ENCODE measurements at places on chromosomes 5 and 9.
A peak's percentile ranks its signal among the peaks of the same experiment; 100 is the strongest.

DNA sequence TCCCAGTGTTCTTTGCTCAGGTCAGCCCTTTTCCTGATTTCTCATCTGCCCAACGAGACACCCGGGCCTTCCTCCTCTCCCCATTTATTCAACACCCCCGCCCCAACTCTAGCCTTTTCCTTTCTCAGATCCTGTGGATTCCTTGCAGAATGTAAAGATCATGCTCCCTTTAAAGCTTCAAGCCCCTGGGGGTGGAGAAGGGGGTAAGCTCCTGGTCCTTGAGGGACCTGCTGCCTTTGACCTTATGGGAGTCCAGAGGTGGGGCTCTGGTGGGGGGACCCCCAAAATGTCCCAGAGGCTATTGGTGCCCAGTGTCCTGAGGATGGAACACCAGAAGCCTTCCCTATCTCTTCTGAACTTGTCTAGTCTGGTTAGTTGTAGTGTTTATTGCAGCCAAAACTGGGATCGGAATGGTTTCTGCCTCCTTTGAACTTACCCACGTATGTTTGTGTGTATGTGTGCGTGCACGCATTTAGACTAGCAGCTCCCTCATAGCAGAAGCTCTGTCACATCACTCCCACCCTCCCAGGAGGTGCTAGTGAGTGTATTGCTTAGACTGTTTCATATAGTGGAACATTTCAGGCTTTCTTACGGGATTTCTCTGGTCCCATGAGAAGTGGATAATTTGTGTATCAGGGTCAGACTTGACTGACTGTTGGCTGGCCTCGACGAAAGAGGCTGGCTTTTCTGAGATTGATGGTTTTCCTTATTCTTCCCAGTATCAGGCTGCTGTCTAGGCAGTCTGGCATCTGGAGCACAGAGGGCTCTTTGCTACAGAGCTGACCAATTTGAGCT lies 1.1 kb downstream of the GALNT10 start:
- DNase-seq, result no peak

DNA sequence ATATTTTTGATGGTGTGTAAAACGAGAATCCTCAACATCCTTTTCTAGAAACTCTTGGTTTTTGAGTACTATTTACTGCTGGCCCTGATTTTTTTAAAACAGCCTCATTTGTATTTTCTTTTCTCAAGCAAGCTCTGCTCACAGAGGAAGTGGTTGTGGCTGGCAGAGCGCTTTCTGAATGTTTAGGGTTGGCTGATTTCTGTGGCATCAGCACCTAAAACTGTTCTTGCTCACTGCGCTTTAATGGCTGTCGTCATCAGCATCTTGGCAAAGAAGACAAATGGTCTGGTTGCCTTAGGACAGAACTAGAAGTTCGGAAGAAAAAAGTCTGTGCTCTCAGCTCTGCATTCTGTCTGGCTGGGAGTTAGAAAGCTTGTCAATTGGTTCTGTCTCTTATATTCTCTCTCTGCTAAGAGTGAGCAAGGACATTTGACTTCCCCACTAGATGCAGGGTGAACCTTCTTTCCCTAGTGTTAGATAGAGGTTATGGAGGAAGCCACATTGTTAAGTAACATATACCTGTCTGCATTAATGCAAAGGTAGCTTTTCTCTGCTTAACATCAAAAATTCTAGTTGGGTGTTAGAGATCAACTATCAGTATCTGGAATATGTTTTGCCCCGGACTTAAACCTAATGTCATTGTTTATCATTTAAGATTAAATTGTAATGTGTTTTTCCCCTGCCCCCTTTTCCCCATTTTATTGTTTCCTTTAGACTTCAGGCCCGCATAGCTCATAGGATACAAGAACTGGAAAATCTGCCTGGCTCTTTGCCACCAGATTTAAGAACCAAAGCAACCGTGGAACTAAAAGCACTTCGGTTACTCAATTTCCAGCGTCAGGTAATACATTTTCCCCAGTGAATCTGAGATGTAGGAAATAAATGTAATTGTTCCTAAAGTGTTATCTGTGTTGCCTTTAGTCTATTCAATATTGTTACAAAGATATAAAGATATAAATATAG lies 39.0 kb downstream of the SMARCA2 start:
- DNase-seq, result peak; percentile 26

DNA sequence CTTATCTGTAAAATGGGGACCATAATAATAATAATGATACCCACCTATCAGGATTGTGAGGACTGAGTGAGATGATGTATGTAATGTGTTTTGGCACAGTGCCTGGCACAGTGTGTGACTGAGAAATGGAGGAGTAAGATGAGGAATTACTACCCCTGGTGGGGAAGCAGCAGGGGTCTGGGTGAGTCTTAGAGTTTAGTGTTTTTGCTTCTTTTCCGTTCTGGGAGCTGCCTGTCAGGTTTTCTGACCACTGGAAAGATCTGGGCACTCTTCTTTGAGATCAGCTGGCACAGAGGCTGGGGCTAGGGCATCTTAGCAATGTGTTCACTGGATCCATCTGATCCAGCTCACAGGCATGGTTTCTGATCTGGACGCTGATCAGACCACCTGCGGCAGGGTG lies 8.5 kb downstream of the LCP2 start:
- no peak for DNase-seq

GRCh38 chr9:32412440-32412839 lies 28.0 kb downstream of the ACO1 start:
- no peak for DNase-seq

GRCh38 chr5:74067748-74068541 lies 441.9 kb downstream of the ARHGEF28 start:
- no peak for DNase-seq

GRCh38 chr5:74310386-74310785 lies 330.1 kb downstream of the ENC1 start:
- DNase-seq, result no peak

DNA sequence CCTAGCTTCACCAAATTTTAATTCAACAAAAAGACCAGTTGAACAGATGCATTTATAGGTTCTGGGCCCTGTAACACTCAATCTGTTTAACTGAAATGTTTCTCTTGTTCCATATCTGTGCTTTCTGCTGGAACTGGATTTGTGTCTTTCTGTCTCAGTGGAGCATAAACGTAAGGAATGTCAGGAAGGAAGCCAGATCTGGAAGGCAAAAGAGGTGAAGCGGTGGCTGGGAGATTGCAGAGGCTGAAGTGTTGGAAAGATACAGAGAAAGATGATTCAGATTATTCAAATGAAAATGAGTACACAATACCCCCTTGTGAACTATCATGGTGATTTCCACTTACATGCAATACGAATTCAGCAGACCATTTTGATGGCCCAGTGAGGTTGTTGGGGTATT lies 406.8 kb downstream of the BRINP1 start:
- no peak for DNase-seq

DNA sequence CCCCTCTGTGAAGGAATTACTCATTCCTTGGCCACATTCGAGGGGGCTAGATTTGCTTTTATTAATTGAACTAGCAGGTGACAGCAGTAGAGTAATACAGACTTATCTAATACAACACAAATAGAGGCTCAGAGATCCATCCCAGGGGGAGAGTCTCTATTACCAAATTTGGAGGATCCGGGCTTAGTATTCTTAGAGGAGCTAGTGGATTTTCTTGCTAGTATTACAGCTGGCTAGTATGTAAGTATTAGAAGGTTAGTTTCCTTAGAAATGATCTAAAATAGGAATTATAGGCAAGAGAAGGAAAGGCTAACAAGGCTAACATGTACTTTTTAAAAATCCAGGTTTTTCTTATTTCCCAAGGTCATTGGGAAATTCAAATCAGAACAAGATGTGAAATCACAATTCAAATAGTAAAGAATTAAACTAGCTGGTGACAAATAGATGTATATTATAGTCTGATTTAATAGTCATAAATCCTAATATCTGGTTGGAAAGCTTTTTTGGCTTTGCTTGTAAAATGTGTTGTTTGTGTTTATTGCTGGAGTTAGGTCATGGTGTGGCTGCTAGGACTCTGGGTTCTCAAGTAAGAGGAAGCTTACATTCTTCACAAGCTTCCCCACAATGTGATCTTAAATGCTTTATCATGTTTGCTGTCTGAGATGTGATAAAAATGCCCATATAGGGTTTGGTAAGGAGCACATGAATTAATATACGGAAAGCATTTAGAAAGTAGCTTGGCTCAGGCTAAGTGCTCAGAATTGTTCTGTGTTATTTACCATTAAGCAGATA lies 160.4 kb upstream of the MPDZ start:
- DNase-seq, result no peak

DNA sequence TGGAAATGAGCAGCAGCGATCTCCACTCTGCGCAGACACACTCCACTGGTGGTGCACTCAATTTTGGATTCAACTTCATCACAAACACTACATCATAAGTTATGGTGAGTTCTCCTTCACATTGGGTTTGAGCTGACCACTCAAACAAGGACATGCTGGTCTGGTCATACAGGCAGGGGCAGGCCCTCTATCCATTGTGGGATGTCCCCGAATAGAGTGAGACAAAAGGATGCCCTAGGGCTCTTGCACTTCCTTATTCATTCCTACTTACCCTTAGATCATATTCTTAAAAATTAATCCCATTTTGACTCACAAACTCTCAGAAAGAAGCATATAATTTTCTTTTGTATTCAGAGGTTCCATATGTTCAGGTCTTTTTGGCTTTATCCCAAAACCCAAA lies 16.3 kb upstream of the PJA2 start:
- no peak for DNase-seq

GRCh38 chr5:159878988-159879471 lies 37.3 kb upstream of the ADRA1B start:
- DNase-seq, result no peak

GRCh38 chr5:41482173-41482572 lies 28.2 kb downstream of the PLCXD3 start:
- DNase-seq, result no peak

- no peak for DNase-seq
These were observed 36.5 kb upstream of the RASA1 start for GRCh38 chr5:87231037-87231808.

GRCh38 chr9:5958273-5958672 lies 57.2 kb downstream of the RANBP6 start:
- no peak for DNase-seq

- DNase-seq, result no peak
These were observed 9.2 kb upstream of the CFAP95 start for GRCh38 chr9:69811351-69811868.

GRCh38 chr5:81914696-81915095 lies 57.1 kb upstream of the ATG10 start:
- DNase-seq, result no peak

GRCh38 chr9:80649001-80649420 lies 1040.3 kb downstream of the TLE1 start:
- no peak for DNase-seq

DNA sequence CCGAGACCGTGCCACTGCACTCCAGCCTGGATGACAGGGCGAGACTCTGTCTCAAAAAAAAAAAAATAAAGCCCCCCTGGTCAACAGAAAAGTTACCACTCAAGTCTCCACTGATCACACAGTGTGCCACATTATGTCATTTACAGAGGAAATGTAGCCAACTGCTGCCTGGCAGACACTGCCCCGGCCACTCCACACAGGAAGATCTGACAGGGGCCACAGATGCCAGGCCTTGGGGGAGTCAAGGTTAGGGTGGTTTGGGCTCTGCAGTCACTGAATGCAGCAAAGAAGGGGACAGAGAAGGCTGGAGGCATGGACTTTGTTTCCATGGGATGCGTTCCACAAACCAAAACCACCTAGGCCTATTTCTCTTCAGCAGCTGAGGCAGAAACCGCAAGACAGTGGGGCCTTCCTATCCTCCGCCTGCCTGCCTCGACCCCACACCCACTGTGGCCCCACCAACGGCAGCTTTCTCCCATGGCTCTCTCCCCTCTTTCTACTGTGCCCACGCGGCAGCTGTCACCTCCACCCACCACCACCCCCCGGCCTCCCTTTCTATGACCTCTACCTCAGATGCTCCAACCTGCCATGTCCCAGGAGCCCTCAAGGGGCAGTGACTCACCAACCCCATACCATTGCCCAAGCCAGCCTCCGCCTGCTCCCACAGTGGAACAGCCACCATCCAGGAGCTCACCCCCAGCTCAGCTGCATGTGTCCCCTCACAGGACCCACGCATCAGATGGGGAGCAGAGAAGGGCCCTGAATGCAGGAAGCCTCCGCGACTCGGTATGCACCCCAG lies 12.4 kb downstream of the IPPK start:
- no peak for DNase-seq

DNA sequence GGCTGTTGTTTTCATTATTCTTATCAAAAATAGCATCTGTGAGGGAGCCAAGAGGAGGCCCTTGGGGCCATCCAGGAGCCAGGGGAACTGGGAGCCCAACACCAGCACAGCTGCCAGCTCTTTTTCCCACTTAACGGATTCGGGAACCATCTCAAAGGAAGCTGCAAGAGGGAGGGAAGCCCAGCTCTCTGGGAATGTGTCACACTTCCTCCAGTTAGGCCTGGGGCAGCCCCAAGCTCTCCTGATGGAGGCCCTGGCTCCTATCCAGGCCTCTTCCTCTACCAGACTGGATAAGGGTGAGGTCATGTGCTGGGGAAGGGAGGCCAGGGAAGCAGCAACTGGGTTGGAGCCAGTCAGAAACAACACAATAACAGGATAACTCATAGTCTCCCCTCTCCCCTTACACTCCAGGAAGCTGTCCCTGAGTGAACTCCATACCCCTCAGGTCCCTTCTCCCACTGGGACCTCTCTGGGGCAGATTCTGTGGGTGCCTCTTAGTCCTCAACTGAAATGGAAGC lies 12.7 kb downstream of the CSF2 start:
- no peak for DNase-seq

- no peak for DNase-seq
These were observed 79.2 kb upstream of the SLCO4C1 start for GRCh38 chr5:102375272-102375671.

DNA sequence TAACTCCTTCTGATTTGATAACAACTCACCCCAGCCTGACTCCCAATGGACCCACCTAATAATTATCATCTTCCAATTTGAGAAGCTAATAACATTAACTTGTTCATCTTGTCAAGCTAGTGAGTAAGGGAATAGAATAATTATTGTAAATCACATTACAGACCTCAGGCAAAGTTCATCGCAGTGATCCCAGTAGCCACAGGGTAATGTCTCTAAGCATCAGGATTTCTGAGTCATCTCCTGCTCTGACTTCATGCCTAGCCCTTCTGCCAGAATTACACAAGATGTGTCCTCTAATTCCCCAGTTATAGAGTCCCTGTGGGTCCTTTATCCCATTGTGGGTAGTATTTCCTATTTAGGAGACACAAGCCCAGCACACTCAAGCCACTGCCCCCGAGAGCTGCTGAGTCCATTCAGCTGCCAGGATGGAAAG lies 365.7 kb downstream of the DEPDC1B start:
- DNase-seq, result no peak

DNA sequence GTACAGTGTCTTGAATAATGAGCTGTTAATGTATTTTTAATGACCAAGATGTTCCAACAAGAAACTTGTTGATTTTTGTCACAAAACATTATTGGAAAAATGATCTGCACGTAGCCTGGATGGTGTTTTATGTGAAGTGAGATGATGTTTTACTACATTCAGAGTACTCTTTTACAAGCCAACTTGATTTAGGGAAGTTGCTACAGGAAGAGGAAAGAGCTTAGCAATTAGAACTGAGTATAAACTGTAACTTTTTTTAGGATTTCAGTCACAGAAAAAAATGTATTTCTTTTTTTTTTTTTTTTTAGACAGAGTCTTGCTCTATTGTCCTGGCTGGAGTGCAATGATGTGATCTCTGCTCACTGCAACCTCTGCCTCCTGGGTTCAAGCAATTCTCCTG lies 113.6 kb upstream of the ADRA1B start:
- DNase-seq, result no peak

GRCh38 chr5:55173687-55174230 lies 782 bp upstream of the CDC20B start:
- no peak for DNase-seq

All from GM18507 (cell line).